Vagina (tissue), 2 donors: ENCODE measurements at places on chromosomes 13 and 19.
A peak's percentile ranks its signal among the peaks of the same experiment; 100 is the strongest.

GRCh38 chr13:93307136-93307535 lies 80.5 kb downstream of the GPC6 start:
- DNase-seq: no peak

DNA sequence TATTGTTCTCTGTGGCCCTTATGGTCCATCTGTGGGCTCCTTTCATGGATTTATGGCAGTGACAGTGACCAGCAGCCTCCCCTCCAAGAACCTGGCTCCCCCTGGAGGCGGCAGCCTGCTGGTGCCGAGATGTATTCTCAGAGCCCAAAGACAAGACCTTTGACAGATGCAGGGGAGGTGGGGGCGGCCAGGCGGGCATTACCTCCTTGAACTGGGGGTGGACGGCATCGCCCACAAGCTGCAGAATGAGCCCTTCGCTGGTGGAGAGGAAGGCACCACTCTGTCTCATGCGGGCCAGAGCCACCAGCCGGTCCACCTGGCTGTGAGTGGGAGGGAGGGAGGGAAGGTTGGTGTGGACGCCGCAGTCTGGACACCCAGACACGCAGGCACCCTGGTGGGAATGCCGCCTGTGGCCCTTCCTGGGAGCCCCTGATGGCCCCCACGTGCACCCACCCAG lies 6.6 kb downstream of the ISOC2 start:
- DNase-seq: no peak

GRCh38 chr19:3849092-3849491 lies 19.7 kb downstream of the ZFR2 start:
- DNase-seq: no peak

GRCh38 chr13:59261928-59262488 lies 901.7 kb downstream of the DIAPH3 start:
- DNase-seq: no peak

DNA sequence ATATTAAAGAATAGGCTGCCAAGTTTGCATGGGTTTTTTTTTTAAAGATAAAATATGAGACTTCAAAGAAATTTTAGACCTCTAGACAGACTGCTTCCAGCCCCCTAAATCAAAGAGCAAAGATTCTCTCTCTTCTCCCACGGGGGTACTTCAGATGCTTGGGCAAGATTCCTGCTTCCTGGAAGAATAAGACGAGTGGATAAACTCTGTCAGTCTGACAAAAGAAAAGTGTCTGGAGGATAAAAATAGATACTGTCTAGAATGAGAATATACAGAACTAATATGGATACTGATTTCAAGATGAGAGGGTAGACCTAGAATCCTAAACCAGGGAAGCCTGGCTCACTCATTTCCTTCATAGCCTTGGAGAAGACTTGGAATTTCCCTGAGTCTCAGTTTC lies 435.1 kb downstream of the FOXO1 start:
- DNase-seq: no peak

DNA sequence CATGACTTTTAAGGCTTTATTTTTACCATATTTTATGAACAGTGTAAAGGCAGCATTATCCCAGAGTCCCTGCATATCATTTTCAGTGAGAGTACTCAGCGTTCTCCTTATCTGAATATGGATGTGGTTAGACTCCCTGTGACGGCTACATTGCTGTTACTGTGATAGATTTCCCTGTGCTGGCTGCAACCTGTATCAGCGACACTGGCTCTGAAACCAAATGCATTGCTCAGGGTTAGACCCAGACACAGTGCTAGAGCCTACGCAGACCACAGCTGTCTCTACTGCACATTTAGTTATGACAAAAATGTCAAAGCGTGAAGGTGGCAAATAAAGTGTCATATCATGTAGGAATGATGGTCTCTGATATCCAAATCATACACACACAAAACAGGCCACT lies 138.0 kb downstream of the ENOX1 start:
- no peak for DNase-seq

DNA sequence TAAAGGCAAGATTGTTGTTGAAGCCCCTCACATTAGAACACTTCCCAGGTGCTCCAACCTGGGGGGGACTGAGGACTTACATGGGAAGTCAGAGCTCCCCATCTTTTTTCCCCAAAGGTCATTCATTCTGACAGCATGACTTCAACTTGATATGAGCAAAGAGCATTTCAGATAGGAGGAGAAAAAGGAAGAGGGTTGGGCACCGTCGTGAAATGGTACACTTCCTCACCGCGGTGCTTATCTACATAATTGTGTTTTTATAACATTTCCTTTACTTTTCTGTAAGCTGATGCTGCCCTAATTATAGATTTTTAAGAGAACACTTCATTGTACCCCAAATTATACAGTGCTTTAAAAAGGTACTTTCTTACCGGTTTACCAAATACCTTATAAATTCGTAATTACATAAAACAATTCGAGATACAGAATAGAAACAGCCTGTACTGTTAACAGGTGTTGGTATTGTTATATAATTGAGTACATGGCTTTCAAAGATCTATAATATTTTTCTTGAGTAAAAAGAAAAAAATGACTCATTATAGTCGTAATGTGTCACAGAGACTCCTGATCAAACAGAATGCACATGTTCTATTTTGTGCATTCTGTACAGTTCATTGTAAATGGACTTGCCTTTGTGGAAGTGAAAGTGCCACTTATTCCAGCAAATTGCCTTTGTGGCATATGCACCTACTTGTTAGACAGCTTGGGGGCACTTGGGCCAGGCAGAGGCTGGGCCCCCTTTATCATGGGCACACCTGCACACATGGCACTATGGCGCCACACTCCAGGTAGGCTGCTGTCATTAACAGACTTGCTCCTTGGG lies 81.8 kb downstream of the GGACT start:
- no peak for DNase-seq

DNA sequence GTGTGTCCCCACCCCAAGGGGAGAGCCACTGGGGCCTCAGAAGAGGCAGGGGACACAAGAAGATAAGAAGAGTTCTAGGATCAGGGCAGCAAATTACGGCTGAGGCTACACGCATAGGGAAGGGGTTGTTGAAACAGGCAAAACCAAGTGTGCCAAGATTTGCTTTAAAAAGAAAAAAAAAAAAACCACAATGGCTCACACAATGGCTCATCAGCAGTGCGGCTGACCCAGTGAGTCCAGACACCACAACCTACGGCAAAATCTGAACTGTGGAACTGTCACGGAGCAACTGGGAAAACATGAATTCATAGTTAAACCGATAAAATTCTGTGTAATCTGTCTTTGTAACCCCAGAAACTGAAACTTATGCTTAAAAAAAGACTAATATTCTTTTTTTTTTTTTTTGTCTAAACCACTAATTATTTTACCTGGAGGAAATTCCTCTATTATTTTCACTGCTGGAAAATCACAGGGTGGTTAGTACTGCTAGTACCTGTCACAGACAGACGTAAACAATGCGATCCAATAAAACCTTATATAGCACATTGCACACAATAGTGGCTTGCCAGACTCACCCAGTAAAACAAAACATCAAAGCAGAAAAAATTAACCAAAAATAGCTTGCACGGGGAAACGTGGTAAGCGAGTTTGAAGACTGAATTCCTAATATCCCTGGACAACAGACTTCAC lies 325.4 kb upstream of the TSHZ3 start:
- no peak for DNase-seq

DNA sequence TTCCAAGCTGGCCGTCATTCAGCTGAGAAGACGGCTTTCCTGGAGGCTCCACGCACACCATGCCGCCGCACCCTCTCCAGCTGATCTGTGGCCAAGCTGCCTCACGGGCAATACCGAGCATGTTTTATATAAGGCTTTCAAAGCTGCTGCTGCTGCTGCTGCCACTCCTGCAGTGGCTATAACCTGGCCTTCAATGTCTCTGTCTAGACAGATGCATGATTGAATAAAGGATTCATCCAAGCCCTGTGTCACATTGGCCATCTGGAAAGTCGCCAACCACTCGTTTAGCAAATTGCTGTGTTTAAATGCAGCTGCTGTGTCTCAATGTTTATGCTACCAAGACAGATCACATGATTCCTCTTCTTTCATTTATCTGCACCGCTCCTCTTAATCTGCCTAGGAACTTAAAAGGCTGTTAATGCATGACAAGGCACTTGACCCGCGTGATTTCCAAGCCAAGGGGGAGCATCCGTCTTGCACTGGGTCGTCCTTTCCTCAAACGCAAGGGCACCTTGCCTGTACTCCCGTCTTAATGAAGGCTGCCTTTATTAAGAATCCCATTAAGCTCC lies 114.3 kb downstream of the TEX26 start:
- DNase-seq: no peak

DNA sequence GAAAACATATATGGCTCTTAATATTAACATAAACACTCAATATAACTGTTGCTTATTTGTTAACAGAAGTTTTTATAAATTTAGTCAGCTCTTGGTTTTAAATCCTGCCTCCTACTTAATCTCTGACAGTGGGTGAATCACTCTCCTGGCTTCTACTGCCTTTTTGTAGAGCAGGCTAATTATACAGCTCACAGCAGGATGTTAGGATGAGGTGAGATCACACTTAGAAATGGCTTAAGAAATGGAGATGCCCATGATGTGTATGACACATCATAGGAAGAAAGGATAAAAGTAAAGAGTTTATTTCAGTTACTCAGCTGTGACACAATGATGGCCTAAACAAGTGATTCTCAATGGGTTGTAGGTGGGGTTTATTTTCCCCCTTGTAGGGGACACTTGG lies 345.6 kb downstream of the SPRY2 start:
- DNase-seq: no peak

DNA sequence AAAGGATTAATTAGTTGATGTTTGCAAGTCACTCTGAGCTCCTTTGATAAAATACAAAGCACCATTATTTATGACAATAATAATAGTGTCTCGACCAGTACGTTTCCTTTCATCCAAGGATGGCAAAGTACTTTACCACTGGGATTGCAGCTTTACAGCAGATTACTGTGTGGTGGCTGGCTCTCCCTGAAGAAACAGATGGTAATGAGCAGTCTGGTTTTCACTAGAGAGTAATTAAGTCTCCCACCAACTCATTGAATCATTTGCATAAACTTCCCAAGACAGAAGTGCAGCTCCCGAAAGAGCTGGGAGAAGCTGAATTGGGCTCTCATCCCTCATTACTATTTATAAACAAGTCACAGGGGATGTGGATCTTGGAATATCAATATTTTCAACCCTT lies 48.7 kb downstream of the KLF5 start:
- DNase-seq: no peak

- no peak for DNase-seq
Observed at GRCh38 chr19:5487222-5487621, 32.0 kb downstream of the ZNRF4 start.

GRCh38 chr19:13072188-13072908 lies 30.3 kb downstream of the LYL1 start:
- no peak for DNase-seq

DNA sequence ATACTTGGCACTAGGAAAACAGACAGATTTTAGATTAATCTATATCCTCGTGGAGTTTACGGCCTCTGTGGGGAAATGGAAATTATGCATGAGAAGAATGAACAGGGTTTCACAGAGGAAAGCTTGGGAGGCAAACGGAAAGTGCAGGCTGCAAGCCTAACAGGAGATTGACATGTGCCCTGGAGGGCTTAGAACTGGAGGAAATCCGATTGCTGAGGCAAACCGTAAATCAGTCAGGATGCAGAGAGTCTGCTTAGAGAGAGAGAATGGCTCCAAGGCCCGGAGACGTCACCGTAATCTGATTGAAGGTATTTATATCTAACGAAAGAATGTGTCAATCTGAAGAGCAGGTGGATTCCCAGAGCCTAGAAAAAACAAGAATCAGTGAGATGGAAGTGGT lies 143.2 kb downstream of the KATNAL1 start:
- no peak for DNase-seq

GRCh38 chr13:98650396-98651107 lies 73.6 kb upstream of the STK24 start:
- no peak for DNase-seq

GRCh38 chr13:87057807-87058520 lies 613.2 kb upstream of the SLITRK5 start:
- DNase-seq: no peak

GRCh38 chr13:30692113-30692512 lies 43.2 kb upstream of the ALOX5AP start:
- DNase-seq: no peak

- DNase-seq: no peak
Observed at GRCh38 chr19:57642396-57643046, 9.6 kb downstream of the ZNF211 start.

DNA sequence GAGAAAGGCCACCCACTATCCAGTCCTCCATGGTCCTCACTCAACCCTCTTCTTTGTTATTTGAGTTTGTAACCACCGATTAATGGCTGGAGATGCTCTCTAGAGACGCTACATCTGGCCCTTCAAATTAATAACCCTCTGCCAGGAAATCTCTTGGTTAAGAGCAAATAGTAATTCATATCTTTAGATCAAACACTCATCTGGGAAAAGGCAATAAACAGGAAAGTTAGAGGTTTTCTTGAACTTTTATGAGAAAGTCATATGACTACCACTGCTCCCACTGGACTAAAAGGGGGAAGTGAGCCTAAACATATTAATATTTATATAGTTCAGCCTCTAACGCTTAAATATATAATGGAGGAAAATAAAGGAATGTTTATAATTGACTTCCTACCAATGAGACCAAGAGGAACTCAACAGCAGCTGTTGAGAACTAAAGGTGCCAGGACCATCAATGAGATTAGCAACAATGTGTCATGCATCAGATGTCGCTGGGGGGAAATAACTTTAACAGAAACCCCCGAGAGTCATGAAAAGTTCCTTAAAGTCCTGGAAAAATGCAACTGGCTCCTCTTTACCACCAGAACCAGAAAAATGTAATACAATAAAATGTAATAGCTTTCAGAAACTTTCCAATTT lies 2.7 kb downstream of the TBC1D4 start:
- no peak for DNase-seq

DNA sequence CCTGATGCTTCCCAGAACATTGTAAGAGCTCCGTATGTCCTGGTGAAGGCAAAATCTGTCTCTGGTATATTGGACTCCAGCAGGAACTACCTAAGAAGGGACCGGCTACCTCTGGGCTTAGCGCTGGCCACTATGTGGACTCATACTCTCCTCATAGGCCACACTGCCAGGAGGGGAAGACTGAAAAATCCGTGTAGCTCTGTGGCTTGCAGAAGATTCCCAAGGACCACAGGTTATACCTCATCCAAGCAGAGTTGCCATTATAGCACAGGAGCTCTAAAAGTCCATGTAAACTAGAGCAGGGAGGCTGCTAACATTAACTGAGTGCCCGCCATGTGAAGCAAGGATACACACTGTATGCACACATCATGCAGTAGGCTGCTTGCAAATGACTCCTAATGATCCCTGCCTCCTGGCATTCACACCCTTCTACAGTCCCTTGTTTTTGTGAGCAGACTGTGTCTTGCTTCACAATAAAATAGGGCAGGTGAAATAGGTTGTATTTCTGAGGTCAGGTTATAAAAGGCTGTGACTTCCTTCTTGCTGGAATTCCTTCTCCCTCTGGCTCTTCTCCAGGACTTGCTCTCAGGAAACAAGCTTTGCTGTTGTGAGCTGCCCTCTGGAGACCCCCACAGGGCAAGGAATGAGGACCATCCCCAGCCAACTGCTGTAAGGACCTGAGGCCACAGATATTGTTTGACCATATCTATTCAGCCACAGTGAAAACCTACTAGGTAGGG lies 192.6 kb upstream of the UBL3 start:
- DNase-seq: peak; percentile 55
